ENCODE measurements at places on chromosomes 12 and 14.

- DNase-seq = no peak
These were observed 8.6 kb downstream of the GLTP start for GRCh38 chr12:109871668-109872314.

- DNase-seq = no peak
These were observed 38.3 kb downstream of the TTLL5 start for GRCh38 chr14:75699331-75699730.

DNA sequence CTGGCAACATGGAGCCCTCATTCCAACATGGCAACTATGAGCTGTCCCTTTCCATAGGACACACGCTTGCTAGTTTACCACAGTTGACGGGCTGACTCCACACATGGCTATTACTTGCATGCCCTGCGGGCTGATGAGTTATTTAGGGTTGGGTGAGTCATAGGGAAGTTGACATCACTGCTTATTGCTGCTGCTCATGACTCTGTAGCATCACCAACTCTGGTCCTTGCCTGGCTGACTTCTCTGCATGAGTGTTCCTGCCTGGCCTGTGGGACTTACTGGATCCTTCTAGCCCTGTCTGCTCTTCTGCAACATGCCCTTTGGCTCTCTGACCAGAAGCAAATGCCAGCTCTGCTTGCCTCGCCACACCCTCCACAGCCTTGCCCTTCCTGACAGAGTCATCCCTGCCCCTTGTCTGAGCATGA is 199.5 kb downstream of the ANO6 start:
- no peak for DNase-seq

- no peak for DNase-seq
These were observed 14.1 kb downstream of the TEDC1 start for GRCh38 chr14:105505101-105505500.

DNA sequence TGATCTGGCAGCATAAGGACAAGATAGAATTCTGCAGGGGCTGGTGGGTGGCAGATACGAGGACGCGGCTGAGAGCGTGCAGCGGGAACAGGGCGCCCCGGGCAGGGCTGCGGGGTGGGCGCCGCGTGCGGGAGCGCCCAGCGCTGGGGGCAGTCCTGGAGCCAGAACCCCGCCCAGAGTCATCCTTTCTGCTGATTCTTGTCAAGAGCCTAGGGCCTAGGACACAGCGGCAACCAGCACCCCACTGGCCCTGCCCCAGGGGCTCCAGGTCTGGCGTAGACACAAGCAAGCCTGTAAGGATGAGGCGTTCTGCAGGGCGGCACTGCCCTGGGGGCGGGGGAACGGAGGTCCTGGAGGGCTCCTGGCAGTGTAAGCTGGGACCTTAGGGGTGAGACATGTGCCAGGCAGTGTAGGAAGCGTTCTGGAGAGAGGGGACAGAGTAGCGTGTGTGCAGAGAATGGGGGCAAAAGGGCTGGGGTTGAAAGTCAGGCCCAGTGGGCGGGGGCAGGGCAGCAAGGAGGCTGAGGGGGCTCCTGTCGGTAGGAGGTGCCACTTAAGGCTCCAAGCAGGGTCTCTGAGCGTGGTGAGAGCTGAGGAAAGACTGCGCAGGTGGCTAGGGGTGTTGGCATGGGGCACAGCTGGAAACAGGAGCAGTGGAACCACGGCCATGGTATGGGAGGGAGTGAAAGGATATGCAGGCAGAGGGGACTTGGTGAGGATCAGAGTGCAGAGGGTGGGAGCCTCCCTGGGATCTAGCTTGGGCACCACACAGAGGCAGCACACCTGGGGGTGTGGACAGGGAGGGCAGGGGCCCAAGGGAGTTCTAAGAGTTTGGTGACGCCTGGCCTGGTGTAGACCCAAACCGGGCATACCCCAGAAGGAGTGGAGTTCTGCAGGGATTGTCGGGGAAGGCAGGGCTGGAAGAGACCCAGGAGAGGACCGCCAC is 845 bp upstream of the AHNAK2 start:
- no peak for DNase-seq

DNA sequence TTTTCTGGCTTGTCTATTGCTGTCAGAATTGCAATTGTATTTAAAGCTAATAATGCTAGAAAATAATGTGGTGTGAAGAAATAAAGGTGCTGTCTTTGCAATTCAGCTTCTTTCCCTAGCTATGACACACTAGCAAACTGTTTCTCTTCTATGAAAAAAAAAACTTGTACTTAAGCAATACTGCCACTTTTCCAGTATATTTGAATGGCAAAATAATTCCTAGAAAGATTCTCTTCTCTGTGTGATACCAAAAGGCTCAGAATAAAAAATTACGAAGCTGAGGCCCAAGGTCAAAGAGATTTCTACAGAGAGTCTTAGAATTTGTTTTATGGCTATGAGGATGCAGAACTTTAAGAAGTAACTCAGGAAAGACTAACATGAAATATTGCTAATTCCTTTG is 235.5 kb downstream of the ADAMTS20 start:
- no peak for DNase-seq

GRCh38 chr14:55780156-55780946 is 200.3 kb downstream of the KTN1 start:
- DNase-seq = no peak

- no peak for DNase-seq
These were observed 275.8 kb downstream of the SLC6A15 start for GRCh38 chr12:84636801-84637290.

- no peak for DNase-seq
These were observed 2.2 kb downstream of the OASL start for GRCh38 chr12:121036810-121037326.

- DNase-seq = no peak
These were observed 11.6 kb upstream of the NEK9 start for GRCh38 chr14:75138492-75138891.

DNA sequence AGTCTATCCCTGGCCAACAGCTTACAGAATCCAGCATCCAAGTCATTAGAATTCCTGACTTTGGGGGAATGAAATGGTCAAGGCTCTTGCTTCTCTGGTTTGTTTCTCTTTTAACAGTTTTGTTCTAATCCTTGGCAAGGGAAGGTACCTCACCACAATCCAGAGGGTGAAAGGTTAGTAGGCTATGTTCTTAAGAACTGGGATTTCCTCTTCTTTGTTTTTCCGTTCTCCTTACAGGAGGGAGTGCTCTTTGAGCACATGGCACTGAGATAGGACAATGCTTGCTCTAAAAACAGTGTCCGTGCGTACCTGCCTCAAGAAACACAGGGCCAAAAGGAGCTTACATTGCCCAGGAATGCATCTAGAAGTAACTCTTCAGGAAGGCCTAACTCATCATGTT is 156.6 kb downstream of the GCH1 start:
- DNase-seq = no peak

DNA sequence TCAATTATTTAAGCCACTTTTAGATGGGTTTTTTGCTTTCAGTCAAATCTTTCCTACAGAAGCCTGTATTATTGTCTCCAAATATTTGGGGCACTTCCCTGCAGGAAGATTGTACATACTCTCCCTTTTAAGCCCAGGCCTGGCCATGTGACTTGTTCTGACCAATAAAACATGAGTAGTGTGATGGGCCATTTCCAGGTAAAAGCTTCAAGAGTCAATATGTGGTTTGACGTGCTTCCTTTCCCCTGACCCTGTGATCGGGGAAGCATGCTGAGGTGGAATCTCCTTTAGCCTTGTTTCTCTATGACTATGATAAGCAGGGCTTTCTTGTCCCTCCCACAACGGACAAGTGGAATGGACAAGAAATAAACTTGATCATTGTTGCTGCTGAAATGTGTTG is 14.2 kb upstream of the NIN start:
- no peak for DNase-seq

DNA sequence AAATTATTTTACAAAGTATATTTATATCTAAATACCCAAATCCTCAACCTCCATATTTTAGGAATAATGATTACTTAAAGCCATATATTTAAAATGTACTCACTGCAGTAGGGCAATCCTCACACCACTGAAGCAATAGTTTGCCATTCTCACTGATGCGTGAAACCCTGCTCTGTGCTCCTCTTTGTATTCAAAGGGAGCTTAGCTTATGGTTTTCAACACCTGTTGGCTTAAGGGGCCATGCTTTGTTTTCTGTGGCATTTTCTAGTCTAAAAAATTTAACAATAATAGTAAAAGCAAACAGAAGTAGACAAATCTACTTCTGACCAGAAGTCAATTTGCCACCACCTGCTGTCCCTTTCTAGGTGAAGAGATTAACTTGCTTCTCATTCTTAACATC is 294.6 kb downstream of the FLRT2 start:
- DNase-seq = no peak

DNA sequence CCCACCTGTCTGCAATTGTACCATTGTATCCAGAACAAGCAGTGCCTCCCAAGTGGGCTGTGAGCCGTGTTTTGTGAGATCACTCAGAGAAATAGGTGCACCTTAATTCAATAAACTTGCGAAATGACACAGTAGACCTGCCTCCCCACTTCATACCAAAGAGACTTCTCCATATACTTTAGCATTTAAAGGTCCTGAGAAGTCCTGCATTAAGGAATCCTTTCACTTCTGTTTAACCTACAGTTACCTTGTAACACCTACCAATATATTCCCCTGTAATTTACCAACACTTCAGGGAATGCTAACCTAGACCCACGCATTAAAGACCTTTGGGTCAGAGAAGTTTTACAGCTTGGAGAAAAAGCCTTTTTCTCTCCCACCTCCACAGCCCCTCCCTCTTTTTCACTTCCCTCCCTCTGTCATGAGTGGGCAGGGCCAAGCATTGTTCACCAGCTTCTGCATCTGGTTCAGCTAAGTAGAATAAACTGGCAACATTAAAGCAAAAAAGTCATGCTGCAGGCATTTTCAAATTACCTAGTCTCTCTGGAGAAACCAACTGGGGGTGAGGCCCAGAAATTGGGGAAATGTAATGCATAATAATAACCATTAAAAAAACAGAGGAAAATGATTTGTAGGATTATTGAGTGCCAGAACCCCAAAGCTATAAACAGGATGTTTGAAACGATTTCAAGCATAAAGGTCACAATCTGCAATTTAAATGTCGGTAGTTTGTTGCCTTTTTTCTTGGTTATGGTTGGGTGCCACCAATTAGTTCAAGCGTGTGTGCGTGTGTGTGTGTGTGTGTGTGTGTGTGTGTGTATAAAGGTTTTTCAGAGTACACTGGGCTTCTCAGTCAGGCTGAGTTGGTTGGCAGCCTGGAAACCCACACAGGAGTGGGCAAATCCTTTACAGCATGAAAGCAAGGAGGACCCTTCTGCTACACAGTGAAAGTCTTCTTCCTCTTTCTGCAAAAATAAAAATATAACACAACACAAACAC is 13.7 kb upstream of the WSCD2 start:
- no peak for DNase-seq

DNA sequence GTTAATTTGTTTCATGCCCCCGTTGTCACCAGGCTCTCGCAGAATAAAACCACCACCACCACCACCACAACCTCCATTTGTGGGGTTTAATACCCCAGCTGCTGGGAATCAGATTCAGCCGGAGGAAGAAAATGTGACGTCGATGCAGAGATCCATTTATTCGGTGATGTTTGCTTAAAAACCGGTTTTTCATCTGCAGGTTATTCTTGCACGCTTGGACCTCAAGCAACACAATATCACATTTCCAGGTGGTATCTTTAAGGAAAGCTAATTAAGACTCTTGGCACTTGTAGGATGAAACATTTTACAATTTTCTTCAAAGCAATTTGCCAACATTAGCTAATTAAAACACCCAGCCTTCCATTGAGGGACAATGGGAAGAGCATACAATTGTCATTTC is 39.8 kb downstream of the SPRING1 start:
- DNase-seq = no peak
